ENCODE measurements at places on chromosomes 16 and 17.
A peak's percentile ranks its signal among the peaks of the same experiment; 100 is the strongest.

DNA sequence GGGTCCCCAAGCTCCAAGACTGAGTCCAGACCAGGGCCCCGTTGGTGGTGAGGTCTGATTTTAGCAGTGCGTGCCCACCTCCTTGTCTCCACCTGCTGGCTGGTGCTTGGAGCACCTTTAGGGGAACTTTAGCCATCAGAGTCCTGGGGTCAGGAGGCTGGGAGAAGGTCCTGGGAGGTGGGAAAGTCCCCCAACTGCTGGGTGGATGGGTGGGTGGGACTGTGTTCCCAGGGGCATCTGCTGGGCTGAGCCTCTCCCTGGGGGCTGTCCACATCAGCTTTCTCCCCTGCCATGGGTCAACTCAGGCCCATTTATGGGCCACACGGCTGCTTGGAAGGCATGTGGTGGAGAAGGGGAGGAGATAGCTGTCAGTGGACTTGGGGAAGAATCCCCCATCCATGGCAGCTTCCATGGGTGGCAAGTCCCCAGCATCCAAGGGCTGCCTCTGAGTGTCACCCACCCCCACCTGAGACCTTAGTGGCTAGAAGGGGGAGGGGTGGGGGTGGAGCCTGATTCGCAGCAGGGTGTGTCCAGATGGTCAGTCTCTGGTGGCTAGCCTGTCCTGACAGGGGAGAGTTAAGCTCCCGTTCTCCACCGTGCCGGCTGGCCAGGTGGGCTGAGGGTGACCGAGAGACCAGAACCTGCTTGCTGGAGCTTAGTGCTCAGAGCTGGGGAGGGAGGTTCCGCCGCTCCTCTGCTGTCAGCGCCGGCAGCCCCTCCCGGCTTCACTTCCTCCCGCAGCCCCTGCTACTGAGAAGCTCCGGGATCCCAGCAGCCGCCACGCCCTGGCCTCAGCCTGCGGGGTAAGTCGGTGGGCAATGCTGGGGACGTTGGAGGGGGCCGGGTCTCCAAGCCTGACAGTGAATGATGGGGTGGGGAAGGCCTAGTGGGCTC is at the start of gene TRPV2:
TRPV2 (plus strand) TSS at position 541 of the 894 bp plus-strand sequence. CDS start 2,098 bp downstream, outside the sequence.
- DNase-seq = no peak

DNA sequence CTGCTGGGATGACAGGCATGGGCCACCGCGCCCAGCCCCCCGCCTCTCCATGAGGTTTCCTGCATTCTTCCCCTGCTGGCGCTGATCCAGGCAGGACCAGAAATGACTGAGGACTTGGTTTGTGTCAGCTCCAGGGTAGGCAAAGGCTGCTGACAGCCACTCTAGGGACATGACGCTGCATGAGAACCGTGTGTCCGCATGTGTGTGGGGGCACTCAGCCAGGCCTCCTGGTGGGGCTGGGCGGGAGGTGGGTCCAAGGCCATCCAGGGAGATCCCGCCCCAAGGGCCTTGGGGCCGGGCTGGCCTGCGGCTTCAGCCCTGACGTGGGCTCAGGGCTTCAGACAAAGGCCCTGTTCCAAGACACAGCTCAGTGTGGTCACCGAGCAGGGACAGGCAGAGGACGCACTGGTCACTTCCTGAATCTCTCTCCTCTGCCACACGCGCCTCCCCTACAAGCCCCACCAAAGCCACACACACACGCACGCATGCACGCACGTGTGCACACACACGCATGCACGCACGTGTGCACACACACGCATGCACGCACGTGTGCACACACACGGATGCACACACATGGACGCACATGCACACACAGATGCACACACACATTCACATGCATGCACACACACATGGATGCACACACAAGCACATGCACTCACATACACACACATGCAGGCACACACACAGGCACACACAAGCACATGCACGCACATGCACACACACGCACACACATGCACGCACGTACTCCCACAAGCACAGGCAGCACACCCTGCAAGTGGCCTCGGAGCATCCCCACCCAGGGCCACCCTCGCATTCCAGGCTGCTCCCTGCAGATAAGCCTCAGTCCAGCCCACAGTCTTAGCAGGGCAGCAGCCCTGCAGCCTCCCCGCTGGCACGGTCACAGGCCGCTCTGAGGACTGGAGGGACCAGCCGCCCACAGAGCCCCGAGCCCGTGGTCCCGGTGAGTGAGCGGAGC is 5.3 kb upstream of the TMEM204 start:
- DNase-seq = no peak

DNA sequence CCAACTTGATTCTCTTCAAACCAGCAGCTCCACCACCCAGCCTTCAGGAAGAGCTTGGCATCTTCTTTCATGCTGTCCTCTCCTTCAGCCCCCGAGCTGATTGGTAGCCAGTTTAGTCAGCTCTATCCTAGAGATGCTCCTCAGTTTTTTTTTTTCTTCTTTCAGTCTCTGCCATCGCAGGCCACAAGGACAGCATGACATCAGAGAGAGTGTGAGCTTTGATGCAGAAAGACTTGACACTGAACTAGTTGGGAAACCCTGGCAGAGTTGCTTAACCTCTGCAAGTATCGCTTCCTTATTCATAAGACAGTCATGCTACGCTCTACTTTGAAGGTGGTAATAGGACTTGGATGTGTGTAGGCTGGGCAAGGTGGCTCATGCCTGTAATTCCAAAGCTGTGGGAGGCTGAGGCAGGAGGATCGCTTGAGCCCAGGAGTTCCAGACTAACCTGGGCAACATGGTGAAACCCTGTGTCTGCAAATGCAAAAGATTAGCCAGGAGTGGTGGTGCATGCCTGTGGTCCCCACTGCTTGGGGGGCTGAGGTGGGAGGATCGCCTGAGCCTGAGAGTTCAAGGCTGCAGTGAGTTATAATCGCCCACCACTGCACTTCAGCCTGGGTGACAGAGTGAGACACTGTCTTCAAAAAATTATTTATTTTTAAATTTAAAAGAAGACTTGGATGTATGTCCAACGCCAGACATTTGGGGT is 2.6 kb downstream of the CD300LB start:
- no peak for DNase-seq

DNA sequence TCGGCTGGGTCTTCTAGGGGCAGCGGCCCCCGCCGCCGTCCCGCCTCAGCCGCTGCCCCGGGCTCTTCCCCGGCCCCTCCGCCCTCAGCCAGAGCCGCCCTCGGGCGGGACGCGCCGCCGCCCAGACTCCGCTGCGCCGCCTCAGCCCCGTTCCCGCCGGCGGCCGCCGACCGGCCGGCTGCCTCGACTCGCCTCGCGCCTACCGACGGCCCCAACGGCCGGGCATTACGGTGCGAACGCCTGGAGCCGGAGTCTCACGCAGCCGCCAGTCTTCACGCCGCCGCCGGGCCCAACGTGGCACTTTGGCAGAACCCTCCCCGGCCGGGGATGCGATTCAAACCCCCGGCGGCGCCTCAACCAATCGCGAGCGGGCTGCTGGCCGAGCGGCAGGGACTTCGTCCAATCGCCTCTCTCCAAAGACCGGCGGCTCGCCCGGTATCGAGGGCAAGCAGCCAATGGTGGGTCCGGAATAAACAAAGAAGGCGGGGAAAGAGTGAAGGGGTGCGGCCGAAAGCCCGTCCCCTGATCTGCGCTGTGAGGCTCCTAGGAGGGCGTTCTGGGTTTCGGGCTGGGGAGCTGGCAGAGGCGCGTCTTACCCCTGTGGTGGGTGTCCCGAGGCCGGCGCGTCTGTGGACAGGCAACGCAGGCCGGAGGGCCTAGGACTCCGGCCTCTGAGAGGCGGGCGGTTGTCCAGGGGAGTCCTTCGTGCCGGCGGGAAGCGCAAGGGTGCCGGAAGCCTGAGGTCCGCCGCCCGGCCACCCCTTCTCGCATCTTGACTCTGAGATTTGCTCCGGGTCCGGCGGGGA is at the start of gene CDR2:
CDR2 (minus strand) TSS at position 309 of the 806 bp plus-strand sequence. CDS start 310 bp downstream, outside the sequence.
- DNase-seq = peak; percentile 98

GRCh38 chr16:9251026-9251425 is 159.6 kb downstream of the HAPSTR1 start:
- no peak for DNase-seq

DNA sequence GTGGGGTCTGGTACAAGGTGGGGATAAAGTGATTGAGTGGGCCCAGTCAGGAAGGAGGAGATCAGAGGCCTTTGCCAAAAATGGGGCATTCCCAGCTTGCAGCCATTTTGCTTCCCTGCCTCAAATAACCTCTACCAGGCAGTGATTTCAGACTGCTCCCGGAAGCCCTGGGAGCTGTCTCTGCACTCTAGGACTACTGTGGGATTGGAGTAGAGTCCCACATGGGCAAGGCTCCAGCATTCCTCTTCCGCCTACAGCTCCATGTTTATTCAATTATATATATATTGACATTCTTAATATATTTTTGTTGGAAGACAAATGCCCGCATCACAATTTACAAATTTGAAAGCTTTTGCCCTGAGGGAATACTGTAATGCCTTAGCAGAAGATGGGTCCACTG is 13.5 kb downstream of the SUPT6H start:
- no peak for DNase-seq

DNA sequence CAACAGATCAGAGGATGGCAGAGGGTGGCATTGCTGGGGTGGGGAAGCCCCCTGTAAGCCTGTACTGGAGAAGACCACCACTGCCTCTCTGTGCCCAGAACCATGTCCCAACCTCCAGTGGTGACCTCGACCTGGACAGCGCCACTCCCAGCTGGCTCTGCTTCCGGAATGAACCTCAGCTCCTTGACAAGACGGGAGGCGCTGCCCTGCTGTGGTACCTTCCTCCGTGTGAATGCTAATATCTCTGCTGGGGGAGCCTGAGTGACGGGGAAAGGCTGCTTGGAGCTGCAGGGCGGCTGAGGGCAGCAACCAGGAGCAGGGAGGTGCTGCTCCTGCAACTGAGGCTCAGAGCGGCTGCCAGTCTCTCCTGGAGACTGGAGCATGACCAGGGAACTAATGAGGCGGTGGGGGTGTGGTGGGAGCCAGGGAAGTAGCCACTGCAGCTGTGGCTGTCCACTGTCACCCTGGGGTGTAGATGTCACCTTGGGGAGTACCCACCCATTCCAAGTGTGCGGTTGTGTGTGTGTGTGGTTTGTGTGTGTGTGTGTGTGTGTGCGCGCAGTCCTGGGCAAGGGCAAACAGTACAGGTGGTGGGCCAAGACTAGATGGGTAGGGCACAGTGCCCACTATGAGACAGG is 6.2 kb downstream of the PRCD start:
- no peak for DNase-seq

- peak; percentile 31 for DNase-seq
Measured at GRCh38 chr17:78000341-78000740, 41.8 kb downstream of the TNRC6C start.

GRCh38 chr16:76278980-76279379 is 1.8 kb downstream of the CNTNAP4 start:
- no peak for DNase-seq

DNA sequence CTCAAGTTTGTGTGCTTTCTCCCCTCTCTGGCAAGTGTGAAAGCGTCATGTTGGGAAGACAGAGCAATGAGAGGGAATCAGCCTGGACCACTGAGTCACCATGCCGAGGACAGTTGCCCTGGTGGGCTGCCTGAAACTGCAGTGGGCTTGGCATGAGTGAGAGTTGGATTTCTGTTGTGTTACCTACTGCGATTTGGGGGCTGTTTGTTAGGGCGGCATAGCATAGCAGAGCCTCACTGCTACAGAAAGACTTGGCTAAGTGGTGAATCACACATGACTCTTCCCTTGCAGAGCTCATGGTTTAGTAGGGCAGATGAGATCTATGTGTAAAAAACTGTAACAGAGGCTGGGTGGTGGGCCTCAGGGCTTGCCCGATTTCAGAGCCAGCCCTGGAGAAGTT is 324.6 kb downstream of the C16orf95 start:
- no peak for DNase-seq

GRCh38 chr16:25896411-25896810 is 204.7 kb downstream of the HS3ST4 start:
- no peak for DNase-seq

GRCh38 chr16:13994239-13995106 is 74.5 kb downstream of the ERCC4 start:
- DNase-seq = no peak

- no peak for DNase-seq
Measured at GRCh38 chr16:61149709-61150108, 886.5 kb downstream of the CDH8 start.

Data from AG08395 (cell line).